NCI-H2171 treated with DMSO at 0.1 percent for 48 hours (cell line): ENCODE measurements at places on chromosomes 4 and X.

DNA sequence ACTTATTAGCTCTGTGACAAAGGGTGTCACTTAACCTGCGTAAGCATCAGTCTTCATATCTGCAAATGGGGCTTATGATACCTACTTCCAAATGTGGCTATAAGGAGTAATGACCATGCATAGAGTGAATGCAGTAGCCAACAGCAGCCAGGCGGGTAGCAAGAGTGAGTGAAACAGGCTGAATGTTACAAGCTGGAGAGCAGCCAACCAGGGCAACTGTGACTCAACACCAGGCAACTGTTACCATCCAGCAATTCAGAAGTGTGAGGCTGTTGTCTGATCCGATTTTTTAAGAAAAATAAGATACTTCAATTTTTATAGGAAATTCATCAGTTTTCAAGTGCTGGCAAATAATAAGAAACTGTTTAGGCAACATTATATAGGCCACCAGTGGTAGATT is 270.2 kb upstream of the TAPT1 start:
- no peak for DNase-seq

DNA sequence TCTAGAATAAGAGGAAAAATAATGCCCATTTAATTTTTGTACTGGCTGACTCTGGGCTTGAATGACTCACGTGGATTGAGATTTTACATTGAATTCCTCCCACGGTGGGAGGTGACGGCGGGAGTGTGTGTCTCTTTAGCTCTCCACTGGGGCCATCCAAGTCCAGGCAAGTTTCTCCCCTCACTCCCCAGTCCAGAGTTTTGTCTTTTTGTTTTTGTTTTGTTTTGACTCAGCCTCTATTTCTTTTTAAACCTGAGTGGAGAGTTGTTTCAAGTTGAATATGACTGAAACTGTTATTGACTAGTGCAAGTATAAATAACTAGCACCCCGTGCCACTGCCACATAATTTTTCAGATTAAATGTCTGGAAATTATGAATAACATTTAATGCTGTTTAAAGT is 13.6 kb downstream of the CHST7 start:
- DNase-seq = no peak

- no peak for DNase-seq
These were observed 148.7 kb upstream of the TBC1D9 start for GRCh38 chr4:140904904-140905303.

GRCh38 chr4:169025184-169025583 is 15.1 kb upstream of the CBR4 start:
- no peak for DNase-seq

DNA sequence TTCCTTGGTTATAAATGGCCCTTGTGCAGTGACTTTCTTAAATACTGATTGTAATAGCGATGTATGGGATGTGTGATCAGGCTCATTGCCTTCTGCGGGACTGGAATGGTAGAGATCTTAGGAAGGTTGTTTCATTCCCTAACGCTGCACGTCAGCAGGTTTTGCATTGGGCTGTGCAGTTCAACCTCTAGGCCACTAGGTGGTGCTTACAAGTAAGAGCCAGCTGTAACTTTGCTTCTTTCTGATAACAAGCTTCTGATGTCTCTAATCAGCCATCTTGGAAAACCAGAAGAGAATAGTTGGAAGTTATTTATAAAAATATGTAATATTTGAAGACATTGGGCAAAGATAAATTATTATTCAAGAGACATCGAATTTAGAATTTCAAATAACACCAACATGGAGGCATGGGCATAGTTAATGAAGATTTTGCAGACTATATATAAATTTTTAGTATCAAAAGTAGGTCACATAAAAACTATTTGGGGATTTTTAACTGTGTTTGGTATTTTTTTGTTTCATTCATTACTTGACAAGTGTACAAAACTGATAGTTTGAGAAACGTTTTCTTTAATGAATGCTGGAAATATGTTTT is 339.7 kb upstream of the PCDH7 start:
- DNase-seq = peak; percentile 30

DNA sequence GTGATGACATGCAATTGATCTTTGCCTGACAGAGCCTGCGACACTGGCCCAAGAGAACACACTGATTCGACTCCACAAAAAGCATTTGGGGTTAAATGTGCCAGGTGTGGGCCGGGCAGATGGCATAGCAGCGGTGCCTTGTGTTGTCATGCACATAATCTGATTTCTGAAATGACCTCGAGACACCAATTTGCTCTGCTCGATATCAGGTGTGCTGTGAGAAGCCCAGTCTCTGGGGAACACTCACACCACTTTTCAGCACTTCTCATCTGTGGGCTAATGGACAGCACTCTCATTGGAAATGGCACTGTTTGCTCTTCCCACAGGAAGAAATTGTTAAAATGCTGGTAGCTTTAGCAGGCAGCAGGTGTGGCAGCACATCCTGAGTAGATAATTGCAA is 738.3 kb upstream of the TENM3 start:
- peak; percentile 17 for DNase-seq

- no peak for DNase-seq
These were observed 72.0 kb downstream of the FAT1 start for GRCh38 chr4:186651624-186652023.

DNA sequence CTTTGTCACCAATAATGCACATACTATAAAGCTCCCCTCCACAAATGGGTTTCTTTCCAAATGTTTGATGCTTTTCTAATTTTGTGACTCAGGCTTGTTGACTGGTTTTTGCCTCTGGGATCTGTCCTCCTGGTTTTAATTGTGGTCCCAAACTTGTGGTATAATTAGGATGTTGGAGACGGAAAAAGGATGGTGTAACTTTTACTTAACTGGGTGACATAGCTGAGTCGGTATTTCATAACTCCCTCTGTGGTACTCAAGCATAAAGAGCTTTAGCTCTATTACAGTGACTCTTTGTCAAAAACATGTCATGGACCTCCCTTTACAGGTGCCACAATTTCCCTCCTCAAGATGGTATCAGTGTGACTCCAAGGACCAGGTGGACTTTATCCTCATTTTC is 119.7 kb upstream of the RBPJ start:
- DNase-seq = no peak

DNA sequence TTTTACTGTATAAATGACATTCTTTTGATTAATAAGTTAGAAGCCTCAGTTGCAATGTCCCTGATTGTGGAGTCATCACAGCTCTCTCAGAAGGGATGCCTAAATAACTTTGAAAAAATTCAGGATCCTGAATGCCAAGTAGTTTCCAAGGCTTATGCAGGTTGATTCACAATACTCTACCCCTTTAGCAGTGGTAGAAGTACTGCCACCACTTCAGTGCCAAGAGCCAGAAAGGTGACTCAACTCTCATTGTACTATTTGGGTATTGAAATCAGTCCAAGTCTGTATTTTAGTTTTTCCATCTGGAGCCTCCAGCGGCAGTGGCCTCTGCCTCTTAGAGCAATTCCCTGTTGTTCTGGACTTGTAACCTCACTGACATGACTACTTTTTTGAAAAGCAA is 320.1 kb upstream of the NDST4 start:
- DNase-seq = no peak

GRCh38 chr4:116829187-116829586 is 256.2 kb downstream of the TRAM1L1 start:
- no peak for DNase-seq

DNA sequence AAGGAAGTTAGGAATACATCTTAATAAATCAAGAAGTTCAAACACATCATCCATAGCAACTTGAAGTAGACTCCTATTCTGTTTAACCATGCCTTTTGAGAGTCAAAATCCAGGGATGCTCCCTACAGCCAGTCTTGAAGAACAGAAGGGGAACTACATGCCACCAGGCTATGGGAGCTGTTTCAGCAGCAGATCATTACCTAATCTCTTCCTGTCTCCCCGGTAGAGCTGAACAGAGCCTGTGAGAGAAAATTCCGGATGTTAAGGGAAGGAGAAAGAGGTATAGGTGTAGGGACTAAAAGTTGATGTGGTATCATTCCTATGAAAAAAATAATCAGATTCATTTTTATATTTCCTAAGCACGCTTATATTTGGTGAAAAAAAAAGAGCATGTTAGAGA is 352.2 kb downstream of the SPRY1 start:
- DNase-seq = no peak

DNA sequence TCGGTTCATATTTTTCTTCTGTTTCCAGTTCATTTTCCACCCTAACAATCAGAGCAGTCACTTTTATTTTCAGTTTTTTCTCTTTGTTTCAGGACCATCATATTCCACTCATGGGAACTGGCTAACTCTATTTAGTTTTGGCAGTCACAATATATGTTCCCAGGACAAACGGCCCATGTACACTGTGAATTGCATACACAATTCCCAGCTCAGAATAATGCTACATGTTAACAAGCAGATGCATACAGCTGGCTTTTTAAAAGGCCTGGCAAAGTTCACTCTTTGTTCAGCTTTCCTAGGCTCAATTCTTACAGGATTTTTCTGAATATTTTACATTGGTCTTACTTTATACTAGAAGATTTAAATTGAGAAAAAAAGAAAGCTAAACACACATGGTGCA is 224.9 kb downstream of the ANKRD50 start:
- no peak for DNase-seq

- peak; percentile 47 for DNase-seq
These were observed 64.7 kb upstream of the GPR78 start for GRCh38 chr4:8515316-8516060.

- no peak for DNase-seq
These were observed 109.4 kb downstream of the PDHA2 start for GRCh38 chr4:95949136-95949765.

DNA sequence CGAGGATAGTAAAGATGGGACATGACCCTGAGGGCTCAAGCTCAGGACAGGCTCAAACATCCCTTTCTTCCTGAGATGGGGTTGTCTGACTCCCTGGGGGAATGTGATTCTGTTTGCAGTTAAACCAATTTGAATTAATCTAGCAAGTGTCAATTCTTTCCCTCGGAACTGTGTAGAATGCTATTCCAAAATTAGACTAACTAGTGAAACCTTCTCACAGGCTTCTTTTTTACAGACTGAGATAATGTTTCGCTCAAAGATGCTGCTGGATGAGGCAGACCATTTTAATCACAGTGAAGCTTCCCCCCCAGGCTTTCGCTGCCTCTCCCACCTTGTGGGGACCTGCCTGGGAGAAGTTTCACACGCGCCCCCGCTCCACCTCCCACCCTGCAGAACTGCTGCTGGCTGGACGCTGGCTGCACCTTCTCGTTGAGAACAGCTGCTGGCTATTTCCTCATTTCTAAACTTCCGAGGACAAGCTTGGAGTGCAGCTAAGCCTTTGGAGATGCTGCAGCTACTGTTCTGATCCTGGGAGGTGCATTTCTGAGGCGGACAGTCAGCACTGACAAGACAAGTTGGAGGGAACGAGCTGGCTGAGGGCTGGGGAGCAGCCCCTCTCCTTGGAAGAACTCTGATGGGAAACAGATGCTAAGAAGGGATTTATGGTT is 297.8 kb downstream of the RAPGEF2 start:
- no peak for DNase-seq
